WERI-Rb-1 (cell line): ENCODE measurements at places on chromosomes 3 and 15.

DNA sequence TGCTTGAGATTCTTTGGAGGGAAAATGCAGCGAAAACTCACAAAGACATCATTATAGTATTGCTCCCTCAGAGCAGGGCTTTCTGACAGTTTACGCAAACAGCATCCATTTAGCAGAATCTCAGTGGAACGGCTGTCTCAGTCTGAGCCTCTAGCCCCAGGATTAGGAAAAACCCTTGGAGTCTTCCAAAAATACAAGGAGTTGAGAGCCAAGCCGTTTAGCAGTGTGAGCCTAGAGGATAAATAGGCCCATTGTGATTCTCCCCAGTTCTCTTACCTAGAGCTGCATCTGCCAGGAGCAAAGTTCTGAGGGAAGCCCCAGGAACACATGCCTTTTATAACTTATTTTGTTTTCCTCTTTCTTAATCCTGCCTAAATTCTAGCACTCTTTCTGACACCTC, 359.6 kb downstream of the NTRK3 start:
- DNase-seq, result no peak

DNA sequence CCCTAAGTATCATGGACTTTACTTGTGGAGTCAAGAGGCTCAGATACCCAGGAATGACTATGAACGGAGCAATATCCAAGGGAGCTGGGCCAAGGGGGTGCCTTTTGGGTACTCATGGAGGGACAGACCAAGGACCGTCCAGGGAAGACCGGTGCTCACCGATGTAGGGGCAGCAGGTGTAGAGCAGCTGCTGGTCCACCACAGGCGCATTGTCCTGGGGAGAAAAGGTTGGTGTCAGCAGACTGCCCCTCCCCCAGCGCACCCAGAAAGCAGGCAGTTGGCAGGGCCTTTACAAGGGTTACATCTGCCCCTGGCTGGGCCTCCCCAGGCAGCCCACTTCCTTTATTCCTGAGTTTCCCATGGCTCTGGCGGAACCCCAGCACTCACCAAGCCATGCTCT, 7.5 kb downstream of the CDAN1 start:
- DNase-seq, result no peak

- no peak for DNase-seq
These were observed 38.6 kb upstream of the SFMBT1 start for GRCh38 chr3:53084310-53085001.

DNA sequence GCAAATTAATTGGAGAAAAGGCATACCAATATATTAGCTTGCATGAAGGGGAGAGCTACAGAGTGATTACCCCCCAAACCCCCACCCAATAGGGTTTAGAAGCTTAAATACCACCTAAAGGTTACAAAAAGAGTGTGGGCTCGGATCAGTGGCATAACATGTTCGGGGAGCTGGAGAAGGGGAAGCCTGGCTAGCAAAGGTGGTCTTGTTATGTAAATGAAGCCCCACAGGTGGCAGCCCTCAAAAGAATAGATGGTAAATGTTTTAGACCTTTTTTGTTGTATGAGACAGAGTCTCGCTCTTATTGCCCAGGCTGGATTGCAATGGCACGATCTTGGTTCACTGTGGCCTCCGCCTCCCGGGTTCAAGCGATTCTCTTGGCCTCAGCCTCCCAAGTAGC, 10.9 kb upstream of the PXK start:
- DNase-seq, result no peak

DNA sequence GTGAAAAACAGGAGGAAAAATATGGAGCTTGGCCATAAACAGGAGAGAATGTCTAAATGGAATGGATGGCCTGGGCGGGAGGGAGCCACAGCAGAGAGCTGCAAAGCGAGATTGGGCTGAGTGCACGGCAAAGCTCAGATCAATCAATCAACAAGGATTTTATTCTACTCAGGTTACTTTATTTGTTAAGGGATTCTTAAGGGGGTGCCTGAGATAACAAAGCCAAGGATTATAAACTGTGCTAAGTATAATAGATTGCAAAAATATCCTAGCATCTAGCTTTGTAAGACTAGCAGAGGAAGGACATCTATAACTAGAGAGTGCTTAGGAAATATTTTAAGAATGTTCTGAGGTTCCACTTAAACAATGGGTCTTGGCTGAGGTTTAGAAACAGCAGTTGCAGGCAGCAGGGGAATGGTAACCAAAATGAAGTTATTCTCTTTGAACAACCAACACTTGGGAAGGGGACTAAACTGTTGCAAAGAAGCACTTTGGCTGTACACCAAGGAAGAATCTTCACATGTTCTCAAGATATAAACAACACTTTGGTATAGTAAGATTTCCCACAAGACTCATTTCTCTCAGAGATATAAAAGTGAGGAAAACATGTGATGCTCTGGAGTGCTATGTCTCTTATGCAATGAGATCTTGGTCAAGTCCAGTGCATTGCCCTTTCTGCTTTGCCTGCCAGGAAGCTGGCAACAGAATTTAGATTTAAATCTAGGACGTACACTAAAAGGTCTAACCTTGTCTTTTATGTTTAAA, 35.5 kb downstream of the TMEM212 start:
- DNase-seq, result peak; percentile 58

GRCh38 chr3:175274474-175275218, 415.5 kb downstream of the NAALADL2 start:
- DNase-seq, result no peak

- peak; percentile 25 for DNase-seq
These were observed 34.6 kb upstream of the SPRED1 start for GRCh38 chr15:38217788-38218609.

GRCh38 chr15:70669006-70669602, 94.3 kb downstream of the UACA start:
- no peak for DNase-seq

- DNase-seq, result no peak
These were observed 39.7 kb upstream of the RNU6-1 start for GRCh38 chr15:67879440-67880129.

GRCh38 chr3:76552653-76553052, 487.2 kb upstream of the ROBO2 start:
- no peak for DNase-seq

DNA sequence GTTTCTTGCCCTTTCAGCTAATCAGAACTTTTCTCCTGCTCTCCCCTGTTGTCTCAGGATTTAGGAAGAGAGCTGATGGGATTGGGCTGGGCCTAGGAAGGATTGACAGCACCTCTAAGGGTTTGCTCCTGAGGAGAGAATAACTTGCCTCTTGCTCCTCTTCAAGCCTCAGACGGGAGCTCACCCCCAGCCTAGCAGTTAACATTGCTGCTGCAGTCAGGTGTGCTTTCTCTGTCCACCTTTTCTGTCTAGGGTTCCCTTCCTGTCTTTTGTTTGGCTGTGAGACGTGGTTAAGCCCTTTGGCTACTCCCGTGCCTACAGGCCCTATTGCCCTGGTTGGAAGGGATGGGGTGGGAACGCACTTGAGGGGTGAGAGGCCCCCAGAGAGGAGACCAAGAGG, 20.1 kb downstream of the TMEM108 start:
- DNase-seq, result no peak

GRCh38 chr3:125125821-125126245, 70.0 kb upstream of the HEG1 start:
- no peak for DNase-seq

GRCh38 chr3:28286595-28286994, 45.2 kb downstream of the CMC1 start:
- DNase-seq, result no peak

DNA sequence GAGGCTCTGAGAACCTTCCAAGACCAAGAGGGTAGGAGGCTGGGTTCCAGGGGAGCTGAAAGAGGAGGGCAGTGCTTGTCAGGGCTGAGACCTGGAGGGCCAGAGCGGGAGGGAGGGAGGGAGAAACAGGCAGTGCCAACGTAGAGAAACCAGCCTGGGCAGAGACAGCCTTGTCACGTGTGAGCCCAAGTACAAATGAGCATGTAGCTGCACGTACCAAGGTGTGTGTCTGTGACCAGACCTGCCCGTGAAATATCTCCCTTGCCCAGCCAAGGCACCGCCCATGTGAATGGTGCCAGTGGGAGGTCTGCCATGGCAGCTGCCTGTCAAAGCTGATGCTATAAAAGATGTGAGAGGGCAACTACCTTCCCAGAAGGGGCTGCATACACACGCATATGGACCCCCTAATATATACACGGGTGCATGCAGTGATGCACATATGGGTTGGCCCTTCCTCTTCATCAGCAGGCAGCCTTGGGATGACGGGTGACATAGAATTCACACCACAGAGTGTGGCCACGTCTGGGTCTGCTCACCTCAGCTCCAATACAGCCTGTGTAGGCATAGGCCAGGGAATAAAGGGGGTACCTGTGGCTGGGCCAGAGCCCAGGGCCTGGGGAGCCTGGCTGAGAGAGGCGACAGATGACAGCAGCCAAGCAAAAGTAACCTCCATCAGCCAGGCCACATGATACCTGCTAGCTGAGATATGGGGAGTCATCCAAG, 7.8 kb upstream of the CTDSPL start:
- no peak for DNase-seq

- DNase-seq, result no peak
These were observed 29.8 kb downstream of the ALS2CL start for GRCh38 chr3:46663591-46664135.

- no peak for DNase-seq
These were observed 7.1 kb downstream of the AMOTL2 start for GRCh38 chr3:134366928-134367811.

DNA sequence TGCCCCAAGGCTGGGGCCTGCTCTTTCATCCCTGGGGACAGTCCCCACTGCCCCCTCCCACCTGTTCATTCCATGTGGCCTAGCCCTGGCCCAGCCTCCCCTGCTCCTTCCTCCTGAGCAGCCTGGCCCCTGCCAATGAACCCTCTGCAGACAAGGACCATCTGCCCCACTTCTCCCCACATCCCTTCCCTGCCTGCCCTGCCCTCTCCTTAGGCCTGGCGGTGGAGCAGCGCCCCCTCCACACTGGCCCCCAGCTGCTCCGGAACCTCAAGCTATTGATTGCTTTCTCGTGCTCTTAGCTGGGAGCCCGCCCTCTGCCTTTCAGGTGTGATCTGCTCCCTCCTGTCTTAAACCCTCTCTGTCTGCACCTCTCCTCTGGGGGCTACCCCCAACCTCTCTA, 8.0 kb downstream of the PLXNA1 start:
- peak; percentile 90 for DNase-seq

DNA sequence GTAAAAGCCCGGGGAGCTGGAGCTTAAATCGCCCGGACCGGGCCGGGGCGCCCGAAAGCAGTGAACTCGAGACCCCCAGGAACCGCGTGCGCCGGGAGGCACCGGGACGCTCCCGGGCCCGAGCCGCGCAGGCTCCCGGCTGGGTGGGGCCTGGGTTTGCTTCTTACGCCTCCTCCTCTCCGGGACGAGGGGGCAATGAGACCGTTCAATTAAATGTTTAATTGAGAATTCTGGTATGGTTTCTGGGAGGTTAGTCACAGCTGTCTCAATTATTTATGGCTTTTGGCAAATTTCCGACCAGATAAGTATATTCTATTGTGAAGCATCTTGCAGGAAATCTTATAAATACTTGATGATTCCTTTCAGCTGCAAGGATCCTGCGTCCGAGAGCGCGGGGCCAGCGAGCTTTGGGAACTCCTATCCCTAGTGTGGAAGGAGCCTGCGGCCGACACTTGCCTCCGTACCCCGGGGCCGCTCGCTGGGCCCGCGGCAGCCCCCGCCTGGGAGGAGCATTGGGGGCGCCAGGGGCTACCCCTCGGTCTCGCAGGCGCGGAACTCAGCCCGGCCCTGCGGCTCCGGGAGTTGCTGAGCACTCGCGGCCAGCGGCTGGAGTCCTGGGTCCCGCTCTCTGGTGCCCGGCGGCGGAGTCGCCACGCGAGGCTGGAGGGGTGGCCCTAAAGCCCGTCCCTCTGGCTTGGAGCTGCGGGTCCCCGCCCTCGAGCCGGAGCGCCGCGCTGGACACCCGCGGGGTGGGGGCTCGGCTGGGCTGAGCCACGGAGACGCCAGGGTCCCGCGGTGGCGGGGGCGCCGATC, 10.3 kb downstream of the ISL2 start:
- peak; percentile 53 for DNase-seq

DNA sequence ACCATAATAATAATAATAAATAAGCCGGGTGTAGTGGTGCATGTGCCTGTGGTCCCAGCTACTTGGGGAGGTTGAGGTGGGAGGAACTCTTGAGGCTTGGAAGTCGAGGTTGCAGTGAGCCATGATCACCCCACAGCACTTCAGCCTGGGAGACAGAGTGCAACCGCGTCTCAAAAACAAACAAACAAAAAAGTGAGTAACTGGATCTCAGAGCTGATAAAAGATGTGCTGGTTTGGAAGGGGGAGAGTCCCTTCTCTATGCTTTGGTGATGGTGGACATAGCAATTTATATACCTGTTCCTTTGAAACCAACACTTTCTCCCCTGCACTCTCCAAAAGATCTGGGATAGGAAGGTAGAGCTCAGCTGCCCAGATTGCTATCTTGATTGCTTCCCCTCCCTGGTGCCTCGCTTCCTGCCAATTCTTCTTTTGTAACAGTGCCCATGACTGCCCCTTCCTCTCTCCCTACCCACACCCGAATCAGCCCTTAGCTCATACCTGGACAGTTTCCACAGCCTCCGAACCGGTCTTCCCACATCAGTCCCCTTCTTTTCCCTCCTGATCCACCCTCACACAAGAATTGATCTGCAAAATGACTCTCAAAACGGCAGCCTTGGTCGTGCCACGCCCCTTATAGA, 55.1 kb upstream of the UBE2E1 start:
- no peak for DNase-seq

GRCh38 chr3:188860147-188860546, 311.6 kb upstream of the TPRG1 start:
- DNase-seq, result no peak
